ENCODE measurements at places on chromosomes 4 and X.

GRCh38 chrX:10310511-10310910 is 153.7 kb downstream of the CLCN4 start:
- no peak overlapping the region for H3K27ac ChIP-seq
- H3K4me3 ChIP-seq = no peak overlapping the region
- no peaks in the 10 kb centered on the region for H3K27me3 ChIP-seq
- H3K4me1 ChIP-seq = no peaks in the 10 kb centered on the region
- no peaks in the 10 kb centered on the region for H3K36me3 ChIP-seq

DNA sequence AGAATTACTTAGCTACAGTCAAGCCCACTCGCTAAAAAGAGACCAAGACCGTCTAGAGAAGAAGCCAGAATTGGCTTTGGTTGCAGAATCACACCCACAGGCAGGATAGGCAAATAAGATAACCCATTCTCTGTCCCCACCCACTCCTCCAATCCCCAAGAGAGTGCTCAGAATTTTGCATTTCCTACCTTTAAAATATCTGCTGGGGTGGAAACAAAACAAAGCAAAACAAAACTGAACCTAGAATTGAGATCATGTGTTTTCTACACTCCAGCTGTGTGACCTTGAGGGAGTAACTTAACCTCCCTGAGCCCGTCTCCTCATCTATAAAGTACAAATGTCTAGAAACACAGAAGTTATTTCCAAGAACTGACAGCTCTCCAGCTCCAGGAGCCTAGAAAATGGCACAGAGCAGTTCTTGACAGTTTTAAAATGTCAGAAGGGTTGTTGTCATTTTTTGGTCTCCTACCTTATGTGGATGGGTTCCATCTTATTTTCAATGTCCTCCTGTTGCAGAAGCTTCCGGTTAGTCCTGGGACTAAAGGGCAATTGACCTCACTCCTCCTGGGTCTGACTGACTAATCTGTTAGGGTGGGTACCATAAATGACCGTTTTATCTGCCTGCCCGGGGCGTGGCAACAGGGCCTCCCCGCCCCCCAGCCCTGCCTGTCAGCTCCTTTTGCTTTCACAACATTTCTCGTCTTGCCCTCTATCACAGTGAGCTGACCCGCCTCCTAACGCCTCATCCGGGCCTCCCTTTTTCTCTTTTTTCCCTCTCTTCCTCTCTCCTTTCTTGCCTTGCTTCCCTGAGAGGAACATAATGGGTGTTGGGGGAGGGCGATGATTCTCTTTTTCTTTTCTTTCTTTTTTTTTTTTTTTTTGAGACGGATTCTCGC is 114.0 kb downstream of the RBM47 start:
- H3K27ac ChIP-seq = peak overlapping the region; percentile 38
- no peaks in the 10 kb centered on the region for H3K27me3 ChIP-seq
- H3K4me1 ChIP-seq = peaks cover 12% of the 10 kb centered on the region
- no peaks in the 10 kb centered on the region for H3K36me3 ChIP-seq
- H3K4me3 ChIP-seq = peak overlapping the region; percentile 39
- ATAC-seq = peak; percentile 92

DNA sequence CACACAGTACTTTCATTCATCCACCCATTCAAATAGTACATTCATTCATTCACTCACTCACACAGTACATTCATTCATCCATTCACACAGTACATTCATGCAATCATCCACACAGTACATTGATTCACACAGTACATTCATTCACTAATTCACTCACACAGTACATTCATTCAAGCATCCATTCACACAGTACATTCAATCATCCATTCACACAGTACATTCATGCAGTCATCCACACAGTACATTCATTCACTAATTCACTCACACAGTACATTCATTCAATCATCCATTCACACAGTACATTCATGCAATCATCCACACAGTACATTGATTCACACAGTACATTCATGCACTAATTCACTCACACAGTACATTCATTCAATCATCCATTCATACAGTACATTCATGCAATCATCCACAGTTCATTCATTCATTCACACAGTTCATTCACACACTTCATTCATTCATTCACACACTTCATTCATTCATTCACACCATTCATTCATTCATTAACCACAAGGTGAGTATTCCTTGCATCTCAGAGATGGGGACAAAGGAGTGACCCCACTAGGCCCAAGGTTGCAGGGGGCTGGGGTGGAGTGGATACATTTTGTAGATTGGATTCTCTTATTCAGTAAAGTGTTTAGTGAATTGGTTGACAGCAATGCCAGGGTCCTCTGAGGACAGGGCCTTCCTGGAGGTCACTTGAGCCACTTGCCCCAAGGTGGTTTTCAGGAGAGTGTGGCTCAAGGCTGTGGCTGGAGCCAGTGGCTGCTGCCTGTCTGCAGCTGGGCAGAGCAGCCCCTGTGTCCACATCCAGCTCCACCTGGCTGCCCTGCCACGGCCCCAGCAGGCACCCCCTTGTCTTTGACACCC is 4.3 kb upstream of the SPON2 start:
- peak; percentile 77 for ATAC-seq
- peaks cover 6% of the 10 kb centered on the region for H3K4me1 ChIP-seq
- H3K36me3 ChIP-seq = no peaks in the 10 kb centered on the region
- H3K27me3 ChIP-seq = peaks cover 5% of the 10 kb centered on the region
- no peak overlapping the region for H3K4me3 ChIP-seq

- no peaks in the 10 kb centered on the region for H3K4me1 ChIP-seq
- H3K27ac ChIP-seq = no peak overlapping the region
- H3K4me3 ChIP-seq = no peak overlapping the region
- H3K36me3 ChIP-seq = no peaks in the 10 kb centered on the region
These were observed 392.6 kb upstream of the INTU start for GRCh38 chr4:127239902-127240763.

GRCh38 chr4:67292045-67292444 is 253.3 kb downstream of the CENPC start:
- no peaks in the 10 kb centered on the region for H3K4me1 ChIP-seq
- ATAC-seq = no peak
- no peaks in the 10 kb centered on the region for H3K27me3 ChIP-seq
- no peak overlapping the region for H3K4me3 ChIP-seq

DNA sequence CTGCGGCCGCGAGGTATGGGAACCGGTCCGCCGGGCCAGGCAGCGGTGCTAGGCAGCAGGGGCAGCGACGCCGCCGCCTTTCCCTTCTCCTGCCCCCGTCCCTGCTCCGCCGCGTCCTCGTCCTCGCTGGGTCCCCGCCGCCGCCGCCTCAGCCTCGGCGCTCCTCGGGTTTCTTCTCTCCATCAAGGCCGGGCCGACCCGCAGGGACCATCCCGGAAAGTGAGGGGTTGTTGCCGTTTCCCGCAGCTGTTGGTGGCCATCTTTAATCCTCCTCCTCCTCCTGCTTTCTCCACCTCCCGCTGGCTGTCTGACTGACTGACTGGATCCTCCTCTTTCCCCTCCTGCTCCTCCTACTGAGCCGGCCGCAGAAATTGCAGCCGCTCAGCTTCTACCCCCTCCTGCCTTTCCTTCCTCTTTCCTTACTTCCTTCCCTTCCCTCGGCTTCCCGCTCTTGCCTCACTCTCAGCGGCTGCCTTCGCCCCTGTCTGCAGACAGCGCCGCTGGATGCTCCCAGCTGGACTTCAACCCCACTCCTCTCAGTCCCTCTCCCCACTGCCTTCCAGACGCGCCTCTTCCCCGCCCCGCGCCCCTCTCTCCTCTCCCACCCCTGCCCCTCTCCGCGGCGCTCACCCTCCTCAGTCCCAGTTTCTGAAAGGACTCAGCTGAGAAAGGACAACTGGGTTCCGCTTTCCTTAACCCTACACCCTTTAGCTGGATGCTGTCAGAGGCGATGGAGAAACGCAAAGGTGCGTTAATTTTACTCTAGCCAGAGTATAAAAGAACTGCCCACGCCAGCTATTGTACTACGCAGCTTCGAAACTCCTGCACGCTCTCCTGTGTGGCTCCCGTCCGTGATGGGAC is at the start of gene WDFY3:
Gene WDFY3, minus strand, starts transcription at position 309 of the 861 bp plus-strand sequence. CDS start 106,099 bp downstream, outside the sequence.
- peak; percentile 82 for ATAC-seq
- H3K36me3 ChIP-seq = no peaks in the 10 kb centered on the region
- peaks cover 6% of the 10 kb centered on the region for H3K4me1 ChIP-seq
- peaks cover 27% of the 10 kb centered on the region for H3K27me3 ChIP-seq
- peak within 1 kb of the TSS; percentile 46 for H3K27ac ChIP-seq

- no peak overlapping the region for H3K27ac ChIP-seq
- no peak overlapping the region for H3K4me3 ChIP-seq
- no peaks in the 10 kb centered on the region for H3K4me1 ChIP-seq
- H3K27me3 ChIP-seq = no peaks in the 10 kb centered on the region
These were observed 62.5 kb downstream of the NSD2 start for GRCh38 chr4:1933700-1934099.

GRCh38 chr4:172716291-172716690 is 452.3 kb upstream of the GALNT7 start:
- H3K4me1 ChIP-seq = no peaks in the 10 kb centered on the region
- H3K27ac ChIP-seq = no peak overlapping the region
- H3K36me3 ChIP-seq = no peaks in the 10 kb centered on the region
- no peak overlapping the region for H3K4me3 ChIP-seq

DNA sequence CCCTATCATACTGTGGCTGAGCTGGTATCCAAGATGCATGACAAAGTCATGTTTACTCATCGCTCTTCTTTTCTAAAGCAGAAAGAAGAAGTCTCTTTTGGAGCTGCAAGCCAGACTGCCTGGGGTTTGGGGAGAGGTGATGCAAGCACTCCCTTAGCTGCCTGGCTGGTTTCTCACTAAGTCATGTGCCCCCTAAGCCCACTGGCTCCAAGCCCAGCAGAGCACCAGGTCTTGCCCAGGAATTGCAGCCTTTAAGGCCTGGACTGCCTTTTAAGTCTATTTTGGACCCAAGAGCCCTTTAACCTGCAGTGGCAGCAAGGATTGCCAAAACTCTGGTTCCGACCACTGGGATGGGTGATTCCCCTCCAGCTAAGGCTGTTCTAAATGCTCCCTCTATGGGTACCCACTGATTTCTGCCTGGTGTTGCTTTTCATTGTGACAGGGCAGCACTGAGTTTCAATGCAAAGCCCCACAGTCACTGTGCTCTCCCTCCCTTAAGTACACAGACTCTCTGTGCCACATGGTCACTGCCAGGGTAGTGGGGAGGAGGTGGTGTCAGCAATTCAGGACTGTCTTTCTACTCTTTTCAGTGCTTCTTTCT is 548.6 kb downstream of the TLL1 start:
- no peak overlapping the region for H3K27ac ChIP-seq
- H3K4me1 ChIP-seq = no peaks in the 10 kb centered on the region
- no peaks in the 10 kb centered on the region for H3K27me3 ChIP-seq
- no peak overlapping the region for H3K4me3 ChIP-seq
- no peak for ATAC-seq

DNA sequence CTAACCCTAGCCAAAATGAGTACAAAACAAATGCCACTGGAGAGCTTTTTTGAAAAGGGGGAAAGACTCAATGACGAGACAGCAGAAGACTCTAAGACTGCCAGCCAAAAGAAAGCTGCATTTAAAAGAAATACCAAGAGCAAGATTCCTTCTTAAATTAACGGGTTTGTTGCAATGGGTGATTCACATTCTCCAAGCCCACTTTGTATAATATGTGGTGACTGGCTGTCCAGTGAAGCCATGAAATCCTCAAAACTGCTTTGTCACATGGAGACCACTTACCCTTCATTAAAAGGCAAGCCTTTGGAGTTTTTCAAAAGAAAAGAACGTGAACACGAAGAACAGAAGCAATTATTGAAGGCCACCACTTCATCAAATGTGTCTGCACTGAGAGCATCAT is 68.2 kb downstream of the MRPL1 start:
- no peak for ATAC-seq
- H3K27me3 ChIP-seq = no peaks in the 10 kb centered on the region
- H3K27ac ChIP-seq = no peak overlapping the region
- no peaks in the 10 kb centered on the region for H3K4me1 ChIP-seq

DNA sequence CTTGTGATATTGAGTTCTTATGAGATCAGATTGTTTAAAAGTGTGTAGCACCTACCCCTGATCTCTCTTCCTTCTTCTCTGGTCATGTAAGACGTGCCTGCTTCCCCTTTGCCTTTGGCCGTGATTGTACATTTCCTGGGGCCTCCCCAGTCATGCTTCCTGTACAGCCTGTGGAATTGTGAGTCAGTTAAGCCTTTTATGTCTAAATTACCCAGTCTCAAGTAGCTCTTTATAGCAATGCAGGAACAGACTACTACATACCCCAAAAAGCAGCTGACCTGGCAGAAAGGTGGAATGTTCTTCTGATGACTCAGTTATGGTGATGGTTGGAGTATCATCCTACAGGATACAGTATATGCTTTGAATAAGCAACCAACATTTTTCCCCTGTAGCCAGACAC is 11.4 kb upstream of the MCUB start:
- H3K4me3 ChIP-seq = peak overlapping the region; percentile 50
- no peaks in the 10 kb centered on the region for H3K27me3 ChIP-seq
- ATAC-seq = peak; percentile 98

DNA sequence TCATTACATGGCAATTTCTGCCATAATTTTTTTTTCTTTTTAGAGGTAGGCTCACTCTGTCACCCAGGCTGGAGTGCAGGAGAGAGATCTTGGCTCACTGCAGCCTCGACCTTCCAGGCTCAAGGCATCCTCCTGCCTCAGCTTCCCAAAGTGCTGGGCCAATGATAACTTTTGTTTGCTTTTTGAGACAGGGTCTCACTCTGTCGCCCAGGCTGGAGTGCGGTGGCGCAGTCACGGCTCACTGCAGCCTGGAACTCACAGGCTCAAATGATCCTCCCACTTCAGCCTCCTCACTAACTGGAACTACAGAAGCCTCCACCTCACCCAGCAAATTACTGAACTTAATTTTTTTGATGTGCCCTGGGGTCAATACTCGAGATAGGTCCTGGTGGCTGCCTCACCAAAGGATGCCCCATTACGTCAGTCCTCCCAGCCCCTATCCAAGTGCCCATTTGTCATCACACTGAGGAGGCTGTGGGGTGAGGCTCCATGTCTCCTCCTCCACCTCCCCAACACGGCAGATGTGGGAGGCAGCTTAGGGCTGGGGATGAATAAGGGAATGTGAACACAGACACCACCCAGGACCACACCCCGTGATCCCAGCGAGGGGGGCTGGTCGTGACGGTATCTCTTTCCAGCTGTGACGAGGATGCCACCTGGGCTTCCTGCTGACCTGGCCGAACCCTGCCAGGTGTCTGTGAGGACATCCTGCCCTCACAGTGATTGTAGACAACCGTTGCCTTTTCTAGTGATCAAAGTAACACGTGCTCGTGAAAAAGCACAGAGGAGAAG is 12.4 kb upstream of the NKX1-1 start:
- H3K27ac ChIP-seq = no peak overlapping the region
- peaks cover 21% of the 10 kb centered on the region for H3K27me3 ChIP-seq
- no peaks in the 10 kb centered on the region for H3K36me3 ChIP-seq
- H3K4me1 ChIP-seq = no peaks in the 10 kb centered on the region

- H3K36me3 ChIP-seq = no peaks in the 10 kb centered on the region
- no peak overlapping the region for H3K27ac ChIP-seq
- no peaks in the 10 kb centered on the region for H3K27me3 ChIP-seq
- H3K4me3 ChIP-seq = no peak overlapping the region
- H3K4me1 ChIP-seq = no peaks in the 10 kb centered on the region
- ATAC-seq = no peak
These were observed 125.3 kb downstream of the COL4A6 start for GRCh38 chrX:108312957-108313356.

DNA sequence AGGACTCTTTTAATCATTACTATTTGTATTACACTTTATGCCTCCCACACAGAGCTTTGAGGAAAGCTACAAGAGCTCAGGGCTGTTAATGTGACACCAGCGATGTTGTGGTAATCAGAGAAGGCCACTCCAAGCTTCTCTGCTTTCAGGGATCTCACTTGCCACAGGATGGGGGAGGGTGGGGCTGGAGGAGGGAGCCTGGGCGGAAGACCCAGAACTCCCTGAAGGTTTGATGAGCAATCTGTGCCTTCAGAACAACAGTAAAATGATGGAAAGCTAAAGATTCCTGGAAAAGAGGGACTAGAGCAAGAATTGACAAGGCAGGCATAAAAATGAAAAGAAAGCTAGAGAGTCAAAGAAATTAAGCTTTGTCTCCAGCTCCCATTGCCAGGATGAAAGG is 75.6 kb downstream of the MAML3 start:
- no peak for ATAC-seq
- H3K4me1 ChIP-seq = peaks cover 8% of the 10 kb centered on the region
- H3K36me3 ChIP-seq = no peaks in the 10 kb centered on the region
- peaks cover 14% of the 10 kb centered on the region for H3K27me3 ChIP-seq
- no peak overlapping the region for H3K27ac ChIP-seq
